Breast epithelium (tissue), 4 donors: ENCODE measurements at places on chromosomes 7 and 10. TPM values are rescaled to one million over a fixed set of nuclear protein-coding genes. Genes with fewer than 3 reads are reported as not detected.

The ADARB2 gene
- total RNA-seq: 2.0 TPM

The GPR26 gene
- total RNA-seq: not detected

The AKR1B15 gene
- 0.33 TPM for total RNA-seq

The TYW1B gene
- 7.2 TPM for total RNA-seq

The ACTL6B gene
- total RNA-seq: not detected

The ZNF736 gene
- 28.5 TPM for total RNA-seq

The UBE3C gene
- total RNA-seq: 87.4 TPM

The AGBL3 gene
- total RNA-seq: 2.2 TPM

- DNase-seq: no peak
- no peaks in the 10 kb centered on the region for H3K27me3 ChIP-seq
- no peak overlapping the region for H3K27ac ChIP-seq
- H3K4me1 ChIP-seq: no peaks in the 10 kb centered on the region
- H3K4me3 ChIP-seq: no peak overlapping the region
Observed at GRCh38 chr7:49812534-49812933, 39.1 kb downstream of the VWC2 start.

DNA sequence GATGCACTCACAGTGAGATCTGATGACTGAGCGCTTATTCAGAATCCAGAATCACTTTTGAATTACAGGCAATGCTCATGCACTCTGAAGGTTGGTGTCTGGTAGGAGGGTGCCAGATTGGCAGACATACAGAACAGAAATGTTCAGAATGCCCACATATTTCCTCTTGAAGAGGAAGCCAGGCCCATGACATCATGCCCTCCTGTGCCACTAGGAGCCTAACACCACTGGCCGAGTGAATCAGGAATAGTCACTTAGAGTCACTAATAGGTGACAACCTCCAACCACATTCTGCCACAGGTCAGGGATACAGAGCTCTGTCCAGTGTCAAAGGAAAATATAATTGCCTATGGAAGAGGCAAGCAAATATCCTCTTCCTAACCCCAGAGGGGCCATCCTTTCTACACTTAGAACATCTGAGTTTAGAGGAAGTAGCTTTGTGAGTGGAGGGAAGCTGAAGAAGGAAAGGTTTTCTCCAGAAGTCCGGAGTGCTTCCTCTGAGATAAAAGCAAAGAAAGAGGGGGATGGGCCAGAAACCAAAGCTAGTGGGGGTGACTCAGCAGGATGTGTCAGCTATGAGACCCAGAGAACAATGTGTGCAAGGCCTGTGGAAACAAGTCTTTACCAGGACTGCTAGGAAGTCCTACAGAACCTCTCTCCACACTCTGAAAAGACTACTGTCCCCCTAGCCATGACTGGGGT is 838.8 kb downstream of the GRID1 start:
- H3K4me3 ChIP-seq: no peak overlapping the region
- no peaks in the 10 kb centered on the region for H3K27me3 ChIP-seq
- DNase-seq: no peak
- H3K4me1 ChIP-seq: no peaks in the 10 kb centered on the region
- H3K36me3 ChIP-seq: no peaks in the 10 kb centered on the region

GRCh38 chr7:926061-927030 is 28.1 kb downstream of the ADAP1 start:
- H3K36me3 ChIP-seq: no peaks in the 10 kb centered on the region
- no peak overlapping the region for H3K27ac ChIP-seq
- peak; percentile 50 for DNase-seq
- no peak overlapping the region for H3K4me3 ChIP-seq

GRCh38 chr10:116430288-116430687 is 2.6 kb downstream of the PNLIPRP3 start:
- no peaks in the 10 kb centered on the region for H3K36me3 ChIP-seq
- H3K4me3 ChIP-seq: no peak overlapping the region
- DNase-seq: no peak
- H3K27me3 ChIP-seq: no peaks in the 10 kb centered on the region
- no peaks in the 10 kb centered on the region for H3K4me1 ChIP-seq
- no peak overlapping the region for H3K27ac ChIP-seq

DNA sequence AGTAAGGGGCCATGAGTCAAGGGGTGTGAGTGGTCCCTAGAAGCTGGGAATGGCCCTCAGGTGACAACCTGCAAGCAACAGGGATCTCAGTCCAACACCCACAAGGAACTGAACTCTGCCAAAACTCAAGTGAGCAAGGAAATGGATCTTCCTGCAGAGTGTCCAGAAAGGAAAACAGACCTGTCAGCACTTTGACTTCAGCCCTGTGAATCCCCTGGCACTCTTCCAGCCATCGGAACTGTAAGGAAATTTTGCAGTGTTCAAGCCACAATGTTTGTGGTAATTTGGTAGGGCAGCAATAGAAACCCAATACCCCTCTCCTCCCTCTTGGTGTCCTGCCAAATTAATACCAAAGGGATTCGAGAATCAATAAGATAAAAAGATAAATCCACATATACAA is 6.9 kb downstream of the LYZL1 start:
- H3K27ac ChIP-seq: no peak overlapping the region
- DNase-seq: no peak
- no peaks in the 10 kb centered on the region for H3K27me3 ChIP-seq
- no peak overlapping the region for H3K4me3 ChIP-seq

GRCh38 chr10:130990486-130990885 is 321.0 kb downstream of the TCERG1L start:
- H3K4me1 ChIP-seq: no peaks in the 10 kb centered on the region
- H3K4me3 ChIP-seq: no peak overlapping the region
- peaks cover 24% of the 10 kb centered on the region for H3K27me3 ChIP-seq
- H3K36me3 ChIP-seq: no peaks in the 10 kb centered on the region
- no peak overlapping the region for H3K27ac ChIP-seq
- DNase-seq: no peak

GRCh38 chr10:87961314-87961713 is 97.9 kb downstream of the PTEN start:
- peak overlapping the region; percentile 60 for H3K27ac ChIP-seq
- no peaks in the 10 kb centered on the region for H3K4me1 ChIP-seq
- peaks cover 5% of the 10 kb centered on the region for H3K36me3 ChIP-seq
- no peaks in the 10 kb centered on the region for H3K27me3 ChIP-seq
- DNase-seq: no peak

- no peaks in the 10 kb centered on the region for H3K36me3 ChIP-seq
- DNase-seq: peak; percentile 80
- H3K27me3 ChIP-seq: no peaks in the 10 kb centered on the region
Observed at GRCh38 chr10:95308389-95309302, 17.8 kb upstream of the PDLIM1 start.

GRCh38 chr10:92291921-92292845 is 1.2 kb downstream of the MARCHF5 start:
- H3K4me3 ChIP-seq: peak overlapping the region; percentile 80
- H3K4me1 ChIP-seq: peaks cover 3% of the 10 kb centered on the region
- DNase-seq: no peak
- H3K36me3 ChIP-seq: no peaks in the 10 kb centered on the region
- no peaks in the 10 kb centered on the region for H3K27me3 ChIP-seq

- H3K36me3 ChIP-seq: no peaks in the 10 kb centered on the region
- H3K27me3 ChIP-seq: no peaks in the 10 kb centered on the region
- no peak overlapping the region for H3K27ac ChIP-seq
- no peaks in the 10 kb centered on the region for H3K4me1 ChIP-seq
- no peak overlapping the region for H3K4me3 ChIP-seq
Observed at GRCh38 chr7:47366211-47366610, 215.7 kb downstream of the TNS3 start.

- no peaks in the 10 kb centered on the region for H3K36me3 ChIP-seq
- no peaks in the 10 kb centered on the region for H3K4me1 ChIP-seq
- no peaks in the 10 kb centered on the region for H3K27me3 ChIP-seq
- H3K4me3 ChIP-seq: no peak overlapping the region
Observed at GRCh38 chr7:51446785-51447184, 130.2 kb upstream of the COBL start.

GRCh38 chr7:25615003-25615402 is 386.7 kb upstream of the NPVF start:
- no peak overlapping the region for H3K27ac ChIP-seq
- no peak for DNase-seq
- no peaks in the 10 kb centered on the region for H3K27me3 ChIP-seq
- H3K4me3 ChIP-seq: no peak overlapping the region
- no peaks in the 10 kb centered on the region for H3K36me3 ChIP-seq
- no peaks in the 10 kb centered on the region for H3K4me1 ChIP-seq

DNA sequence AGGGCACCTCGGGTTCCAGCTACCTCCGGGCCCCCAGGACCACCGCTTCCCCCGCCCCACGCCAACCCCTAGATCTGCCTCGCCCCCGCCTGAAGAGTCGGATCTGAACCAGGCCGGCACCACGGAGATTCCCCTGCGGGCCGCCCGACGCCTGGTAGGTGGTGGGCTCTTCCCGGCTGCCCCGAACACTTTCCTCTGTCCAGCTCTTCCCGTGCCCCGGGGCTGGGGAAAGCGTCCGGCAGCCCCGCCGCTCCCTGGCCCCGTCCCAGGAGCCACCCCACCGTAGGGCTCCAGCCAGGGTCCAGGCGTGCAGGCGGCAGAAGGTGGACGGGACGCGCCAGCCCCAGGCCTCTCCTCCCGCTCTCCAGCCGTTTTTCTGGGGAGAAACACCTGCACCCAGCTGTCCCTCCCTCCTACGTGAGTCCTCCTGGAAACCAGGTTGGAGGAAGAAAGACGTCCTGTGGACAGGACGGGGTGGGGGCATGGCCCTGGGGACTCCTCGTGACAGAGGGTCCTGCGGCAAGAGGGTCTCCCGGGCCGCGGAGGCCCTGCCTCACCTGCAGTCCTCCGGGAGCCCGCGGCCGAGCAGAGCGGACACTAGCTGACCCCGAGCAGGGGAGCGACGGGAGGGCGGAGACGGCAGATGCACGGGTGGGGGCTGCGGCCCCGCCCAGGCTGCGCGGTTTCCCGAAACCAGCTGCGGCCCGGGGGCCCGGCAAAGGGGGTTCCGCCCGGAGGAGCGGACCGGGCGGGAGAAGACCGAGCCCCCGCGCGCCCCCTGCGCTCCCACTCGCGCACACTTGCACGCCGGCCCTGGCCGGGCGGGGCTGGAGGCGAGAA is at the start of gene TMEM176B:
TSS of gene TMEM176B (minus strand) at position 624 of the 840 bp plus-strand sequence. CDS start 3,795 bp downstream, outside the sequence.
- peak within 1 kb of the TSS; percentile 61 for H3K4me3 ChIP-seq
- H3K27me3 ChIP-seq: peaks cover 2% of the 10 kb centered on the region
- peak within 1 kb of the TSS; percentile 87 for H3K27ac ChIP-seq
- DNase-seq: no peak

DNA sequence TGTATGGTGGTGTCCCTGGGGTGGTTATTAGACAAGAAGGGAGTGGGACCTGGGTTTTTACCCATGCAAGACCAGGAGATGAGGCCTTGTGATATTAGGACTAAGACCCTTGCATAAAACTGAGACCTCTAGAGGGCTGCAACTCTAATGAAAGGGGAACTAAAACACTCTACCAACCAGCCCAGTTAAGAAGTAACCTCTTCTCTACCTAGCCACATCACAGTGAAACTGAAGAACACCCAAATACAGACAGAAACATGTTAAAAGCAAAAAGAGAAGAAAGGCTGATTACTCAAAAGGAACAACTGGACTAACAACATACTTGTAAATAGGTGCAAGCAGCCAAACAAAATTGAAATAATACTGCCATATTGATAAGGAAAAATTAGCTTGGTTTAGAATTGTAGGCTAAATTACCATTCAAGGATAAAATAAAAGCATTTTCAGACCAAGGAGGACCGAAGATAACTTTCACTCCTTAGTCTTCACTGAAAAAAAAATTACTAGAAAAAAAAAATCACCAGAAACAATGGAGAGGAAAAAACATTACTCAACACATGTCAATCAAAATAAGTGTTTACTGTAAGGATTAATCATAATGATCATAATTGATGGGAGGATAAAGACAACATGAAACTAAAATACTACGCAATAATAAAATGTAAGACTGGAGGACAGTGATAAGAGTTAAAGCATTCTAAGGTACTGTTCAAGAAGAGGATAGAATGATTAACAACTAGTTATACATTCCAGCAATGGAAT is 27.6 kb downstream of the ERLIN1 start:
- DNase-seq: no peak
- H3K4me1 ChIP-seq: no peaks in the 10 kb centered on the region
- no peak overlapping the region for H3K4me3 ChIP-seq
- no peaks in the 10 kb centered on the region for H3K27me3 ChIP-seq
- H3K36me3 ChIP-seq: no peaks in the 10 kb centered on the region

- H3K36me3 ChIP-seq: peaks cover 4% of the 10 kb centered on the region
- H3K27me3 ChIP-seq: no peaks in the 10 kb centered on the region
- H3K4me1 ChIP-seq: no peaks in the 10 kb centered on the region
- no peak overlapping the region for H3K27ac ChIP-seq
- no peak for DNase-seq
Observed at GRCh38 chr7:100360135-100360854, 2.4 kb downstream of the PILRB start.

- DNase-seq: no peak
- no peak overlapping the region for H3K27ac ChIP-seq
- no peaks in the 10 kb centered on the region for H3K27me3 ChIP-seq
- H3K36me3 ChIP-seq: no peaks in the 10 kb centered on the region
Observed at GRCh38 chr7:80770675-80771081, 132.2 kb downstream of the CD36 start.

GRCh38 chr10:5685764-5686240 is 1.2 kb downstream of the TASOR2 start:
- H3K27ac ChIP-seq: peak overlapping the region; percentile 91
- no peaks in the 10 kb centered on the region for H3K36me3 ChIP-seq
- peak overlapping the region; percentile 74 for H3K4me3 ChIP-seq
- H3K27me3 ChIP-seq: no peaks in the 10 kb centered on the region
- no peak for DNase-seq

GRCh38 chr10:128470321-128470965 is 344.2 kb upstream of the MKI67 start:
- no peak for DNase-seq
- H3K4me1 ChIP-seq: no peaks in the 10 kb centered on the region
- peaks cover 9% of the 10 kb centered on the region for H3K27me3 ChIP-seq
- H3K36me3 ChIP-seq: no peaks in the 10 kb centered on the region
- H3K27ac ChIP-seq: no peak overlapping the region
